ENCODE measurements at places on chromosomes 13 and 19. TPM values are rescaled to one million over a fixed set of nuclear protein-coding genes. Genes with fewer than 3 reads are reported as not detected.

Gene KCNJ14
- 0.45 TPM for total RNA-seq

Gene RYR1
- total RNA-seq: 5.7 TPM

Gene MAST1
- 1.3 TPM for total RNA-seq

Gene LYPD5
- 6.2 TPM for total RNA-seq

Gene ATCAY
- 3.9 TPM for total RNA-seq

Gene STARD13
- total RNA-seq: 27.4 TPM

Gene CYP2F1
- 7.3 TPM for total RNA-seq

Gene TSHZ3
- total RNA-seq: 10.4 TPM

Gene CA11
- total RNA-seq: 11.2 TPM

Gene POSTN
- 8.5 TPM for total RNA-seq

Gene C5AR2
- total RNA-seq: 1.9 TPM

Gene PLPP2
- 76.6 TPM for total RNA-seq

Gene LSR
- total RNA-seq: 202 TPM

Gene CYP2A6
- not detected for total RNA-seq

Gene ZNF136
- 14.9 TPM for total RNA-seq

Gene AMH
- 0.46 TPM for total RNA-seq

Gene CTU1
- 18.7 TPM for total RNA-seq

Gene MICOS13
- 54.2 TPM for total RNA-seq

Gene ZNF442
- total RNA-seq: 2.3 TPM

Gene PSG4
- 0.68 TPM for total RNA-seq

Gene SLITRK5
- 0.62 TPM for total RNA-seq

Gene EPS8L1
- total RNA-seq: 62.8 TPM

Gene CHMP2A
- 102 TPM for total RNA-seq

Gene NDUFB7
- 507 TPM for total RNA-seq

Gene MYADM
- total RNA-seq: 56.4 TPM

Gene ZNF793
- 5.1 TPM for total RNA-seq

Gene LMTK3
- 7.4 TPM for total RNA-seq

Gene MIA
- 5.0 TPM for total RNA-seq

Gene KLHL1
- total RNA-seq: not detected

Gene ZNF790
- total RNA-seq: 13.3 TPM

Gene CD70
- total RNA-seq: not detected

Gene OR7A5
- total RNA-seq: 1.4 TPM

Gene ZNF568
- 14.1 TPM for total RNA-seq

Gene SIGLEC9
- total RNA-seq: 8.2 TPM

All from prostate gland (tissue), 2 donors.